Keratinocyte (primary cell): ENCODE measurements at places on chromosomes 5 and 9. TPM values are rescaled to one million over a fixed set of nuclear protein-coding genes. Genes with fewer than 3 reads are reported as not detected.

GRCh38 chr9:18194316-18194715 lies 279.6 kb upstream of the ADAMTSL1 start:
- no peaks in the 10 kb centered on the region for H3K36me3 ChIP-seq
- H3K4me3 ChIP-seq, result no peak overlapping the region
- no peak for DNase-seq
- no peak overlapping the region for H3K27ac ChIP-seq

GRCh38 chr9:121844098-121844497 lies 192.7 kb downstream of the DAB2IP start:
- H3K4me3 ChIP-seq, result no peak overlapping the region
- H3K4me1 ChIP-seq, result no peaks in the 10 kb centered on the region
- H3K27ac ChIP-seq, result no peak overlapping the region

Gene GPRIN1
- polyA plus RNA-seq, result 4.0 to 4.6 TPM (median 4.4 TPM) in 3 replicates

- peaks cover 8% of the 10 kb centered on the region for H3K4me1 ChIP-seq
- no peaks in the 10 kb centered on the region for H3K27me3 ChIP-seq
- H3K27ac ChIP-seq, result no peak overlapping the region
- H3K36me3 ChIP-seq, result no peaks in the 10 kb centered on the region
- DNase-seq, result no peak
These were observed 48.2 kb upstream of the CTNNA1 start for GRCh38 chr5:138705007-138705406.

- no peak for DNase-seq
- H3K4me3 ChIP-seq, result no peak overlapping the region
- no peaks in the 10 kb centered on the region for H3K4me1 ChIP-seq
- no peak overlapping the region for H3K27ac ChIP-seq
These were observed 106.8 kb downstream of the IZUMO3 start for GRCh38 chr9:24438876-24439275.

DNA sequence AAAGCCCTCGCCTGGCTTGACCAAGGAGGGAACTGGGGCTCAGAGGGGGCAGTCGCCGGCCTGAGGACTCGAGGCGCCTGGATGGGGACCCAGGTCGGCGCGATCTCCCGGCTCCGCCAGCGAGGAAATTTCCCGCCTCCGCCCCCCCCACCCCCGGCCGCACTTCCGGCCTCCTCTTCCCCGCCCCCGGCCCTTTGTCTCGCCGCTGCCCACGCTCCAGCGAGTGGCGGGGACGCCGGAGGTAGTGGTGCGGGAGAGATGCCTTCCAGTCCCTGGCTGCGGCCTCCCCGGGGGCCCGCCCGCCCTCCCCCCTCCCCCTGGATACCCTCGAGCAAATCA lies 448 bp upstream of the GPRIN1 start:
- H3K36me3 ChIP-seq, result no peaks in the 10 kb centered on the region
- no peak overlapping the region for H3K27ac ChIP-seq
- H3K4me1 ChIP-seq, result peaks cover 35% of the 10 kb centered on the region
- no peak for DNase-seq
